ENCODE measurements at places on chromosomes 4 and X.

GRCh38 chr4:123073650-123074049 lies 151.3 kb upstream of the NUDT6 start:
- DNase-seq: no peak

DNA sequence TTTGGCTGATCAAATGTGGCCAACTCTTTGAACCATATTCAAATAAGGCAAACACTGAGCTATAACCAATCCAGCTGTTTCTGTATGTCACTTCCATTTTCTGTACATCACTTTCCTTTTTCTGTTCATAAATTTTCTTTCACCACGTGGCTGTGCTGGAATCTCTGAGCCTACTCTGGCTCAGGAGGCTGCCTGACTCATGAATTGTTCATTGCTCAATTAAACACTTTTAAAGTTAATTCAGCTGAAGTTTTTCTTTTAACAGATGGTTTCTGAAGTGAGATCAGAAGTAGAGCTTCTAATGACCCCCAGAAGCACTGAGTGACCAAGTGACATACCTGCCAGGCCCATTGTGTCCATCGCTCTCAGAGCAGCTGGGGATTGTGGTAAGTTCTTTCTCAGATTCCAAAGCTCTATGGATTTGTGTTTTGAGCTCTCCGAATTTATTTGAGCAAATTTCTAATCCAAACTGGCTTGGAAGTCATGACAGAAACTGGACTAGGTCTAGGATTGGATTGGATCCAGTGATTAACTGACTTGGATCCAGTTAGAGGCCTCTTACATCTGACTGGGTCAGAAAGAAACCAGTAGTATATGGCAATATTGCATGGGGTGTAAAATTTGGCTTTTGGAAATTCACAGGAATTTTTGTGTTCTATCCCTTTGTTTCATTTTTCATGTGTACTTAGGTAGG lies 121.2 kb upstream of the BANK1 start:
- DNase-seq: no peak

DNA sequence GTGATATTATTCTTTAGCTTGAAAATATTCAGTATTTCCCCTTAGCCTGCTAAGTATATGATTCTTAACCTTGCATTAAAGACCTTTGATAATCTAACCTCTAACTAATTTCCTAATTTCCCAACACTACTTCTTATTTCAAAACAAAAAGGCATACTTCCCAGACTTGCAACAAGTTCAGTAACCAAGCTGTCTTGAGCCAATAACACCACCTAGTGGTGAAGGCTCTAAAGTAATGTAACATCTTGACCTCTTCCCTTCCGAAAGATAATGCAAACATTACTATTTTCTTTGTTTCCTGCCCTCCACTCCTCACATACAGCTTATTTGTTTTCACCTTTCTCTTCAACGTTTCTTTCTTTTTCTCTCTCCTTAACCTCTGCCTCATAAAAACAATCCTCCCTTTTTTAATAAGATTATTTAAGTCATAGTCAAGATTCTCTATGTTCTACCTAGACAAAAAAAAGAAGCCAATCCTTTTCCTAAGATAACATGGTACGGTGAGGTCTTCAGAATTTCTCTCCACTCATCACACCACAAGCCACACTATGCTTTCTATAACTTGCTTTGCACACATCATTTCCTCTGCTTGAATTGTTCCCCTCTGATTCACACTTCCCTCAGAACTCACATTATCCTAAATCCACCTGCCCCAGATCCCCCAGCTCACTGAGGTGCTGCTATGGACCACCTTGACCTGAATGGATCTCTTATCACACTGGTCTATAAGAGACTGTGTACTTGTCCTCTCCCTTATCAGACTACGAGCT lies 3.5 kb downstream of the FAT1 start:
- DNase-seq: no peak

- no peak for DNase-seq
These were observed 76.1 kb downstream of the CHST7 start for GRCh38 chrX:46649421-46650260.

GRCh38 chrX:9529223-9529622 lies 64.4 kb downstream of the TBL1X start:
- no peak for DNase-seq

GRCh38 chr4:153143527-153144348 lies 60.5 kb upstream of the TRIM2 start:
- DNase-seq: no peak

DNA sequence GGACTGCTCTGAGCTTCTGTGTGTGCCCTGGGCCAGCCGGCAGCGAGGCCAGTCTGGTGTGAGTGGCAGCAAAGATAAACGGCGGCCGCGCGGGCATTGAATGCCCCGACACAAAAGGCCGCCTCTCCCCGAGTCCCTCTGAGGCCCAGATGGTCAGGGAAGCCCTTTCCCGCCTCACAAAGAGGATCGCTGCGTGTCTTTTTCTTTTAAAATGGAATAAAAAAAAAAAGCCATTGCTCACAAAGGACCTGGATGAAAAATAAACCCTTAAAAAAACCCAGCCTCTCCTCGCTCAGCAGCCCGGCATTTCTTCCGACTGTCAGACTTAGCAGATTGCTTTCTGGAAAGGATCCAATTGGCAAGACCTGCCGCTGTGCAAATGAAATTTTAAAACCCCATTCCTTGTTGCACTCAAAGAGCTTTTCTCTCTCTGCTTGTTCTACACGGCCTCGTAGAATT lies 578.7 kb downstream of the BCOR start:
- no peak for DNase-seq

DNA sequence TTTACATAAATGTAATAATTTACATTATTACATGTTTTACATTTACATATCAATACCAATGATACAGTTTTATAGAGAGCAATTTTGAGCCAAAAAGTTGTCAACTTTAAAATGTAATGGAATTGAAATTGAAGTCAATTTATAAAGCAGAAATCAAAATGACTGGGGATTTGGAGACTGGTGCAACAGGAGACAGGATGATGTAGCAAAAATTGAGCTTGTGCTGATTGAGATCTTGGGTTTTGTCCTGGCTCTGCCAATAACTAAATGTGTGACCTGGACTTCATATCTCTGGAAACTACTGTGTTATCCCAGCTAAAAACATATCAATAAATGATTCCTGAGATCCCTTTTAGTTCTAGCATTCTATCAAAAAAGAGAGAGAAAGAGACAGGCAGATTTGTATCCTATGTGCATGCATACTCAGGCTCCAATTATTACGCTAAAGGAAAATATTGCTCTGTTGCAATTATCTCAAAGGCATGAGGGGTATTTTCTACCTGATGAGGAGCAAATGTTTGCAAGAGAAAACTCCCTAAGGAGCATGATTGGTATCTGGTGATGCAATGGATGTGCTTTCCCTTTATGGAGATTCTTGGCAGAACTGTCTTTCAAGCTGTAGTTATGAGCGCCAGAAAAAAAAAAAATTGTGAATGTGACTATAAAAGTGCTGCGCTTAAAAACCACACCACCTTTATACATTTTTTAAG lies 14.7 kb downstream of the EXOC1L start:
- DNase-seq: no peak

- no peak for DNase-seq
These were observed 97.4 kb downstream of the NLGN4X start for GRCh38 chrX:6131287-6131686.

- no peak for DNase-seq
These were observed 44.4 kb downstream of the KIAA0232 start for GRCh38 chr4:6826781-6827508.

GRCh38 chrX:54044877-54045338 lies 635 bp upstream of the PHF8 start:
- no peak for DNase-seq

- DNase-seq: no peak
These were observed 230.2 kb upstream of the STK26 start for GRCh38 chrX:131792789-131793462.

- no peak for DNase-seq
These were observed 5.5 kb downstream of the ARL9 start for GRCh38 chr4:56511098-56511497.

DNA sequence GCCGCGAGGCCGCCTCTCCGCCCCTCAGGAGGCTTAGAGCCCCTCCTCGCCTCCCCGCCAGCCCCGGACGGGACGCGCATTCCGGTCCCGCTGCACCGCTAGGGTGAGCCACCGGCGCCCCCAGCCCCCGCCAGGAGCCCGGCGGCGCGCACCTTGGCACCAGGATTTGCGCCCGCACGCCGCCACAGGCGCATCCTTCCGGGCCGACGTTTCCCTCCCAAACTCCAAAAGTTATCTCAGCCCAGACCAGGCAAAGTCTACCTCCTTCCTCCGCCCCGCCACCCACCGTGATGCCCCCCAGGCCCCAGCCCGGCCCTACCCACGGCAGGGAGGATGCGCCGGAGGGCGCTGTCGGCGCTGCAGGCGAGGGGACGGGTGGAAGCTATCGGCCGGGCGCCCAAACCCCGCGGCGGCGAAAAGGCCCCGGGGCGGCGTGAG lies 538 bp downstream of the SCML2 start:
- peak; percentile 33 for DNase-seq

GRCh38 chr4:121977251-121978171 lies 25.7 kb upstream of the TRPC3 start:
- peak; percentile 25 for DNase-seq

- no peak for DNase-seq
These were observed 58.1 kb upstream of the SMIM10 start for GRCh38 chrX:134932528-134933217.

- DNase-seq: no peak
These were observed 36.9 kb upstream of the XIAP start for GRCh38 chrX:123822965-123823364.

DNA sequence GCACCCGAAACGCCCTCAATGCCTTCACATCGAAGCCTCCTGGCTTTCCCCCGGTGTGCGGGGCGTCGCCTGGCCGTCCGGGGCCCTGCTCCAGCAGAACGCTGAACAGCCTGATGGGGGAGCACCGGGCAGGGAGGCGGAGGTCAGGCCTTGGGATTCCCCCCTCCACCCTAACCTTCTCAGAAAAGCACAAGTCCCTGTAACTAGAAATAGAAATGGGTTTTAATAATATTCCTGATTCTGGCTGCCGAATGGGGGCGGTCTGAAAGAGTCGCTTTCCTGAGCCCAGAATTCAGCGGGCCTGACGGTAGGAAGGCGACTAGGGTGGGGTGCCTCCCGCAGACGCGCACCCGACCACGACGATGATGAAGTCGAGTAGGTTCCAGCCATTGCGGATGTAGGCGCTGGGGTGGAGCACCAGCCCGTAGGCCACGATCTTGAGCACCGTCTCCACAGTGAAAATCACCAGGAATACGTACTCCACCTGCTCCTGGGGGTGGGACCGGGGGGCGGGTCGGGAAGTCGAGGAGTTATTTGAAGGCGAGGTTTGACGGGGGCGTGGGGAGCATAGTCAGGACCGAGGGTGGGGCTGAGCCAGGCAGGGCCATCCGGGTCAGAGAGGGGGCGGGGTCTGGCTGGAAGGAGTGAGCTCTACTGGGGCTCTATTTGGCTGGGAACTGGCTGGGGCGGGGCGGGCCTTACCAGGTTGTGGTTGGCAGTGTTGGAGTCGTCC lies 2.5 kb downstream of the CACNA1F start:
- DNase-seq: peak; percentile 84

DNA sequence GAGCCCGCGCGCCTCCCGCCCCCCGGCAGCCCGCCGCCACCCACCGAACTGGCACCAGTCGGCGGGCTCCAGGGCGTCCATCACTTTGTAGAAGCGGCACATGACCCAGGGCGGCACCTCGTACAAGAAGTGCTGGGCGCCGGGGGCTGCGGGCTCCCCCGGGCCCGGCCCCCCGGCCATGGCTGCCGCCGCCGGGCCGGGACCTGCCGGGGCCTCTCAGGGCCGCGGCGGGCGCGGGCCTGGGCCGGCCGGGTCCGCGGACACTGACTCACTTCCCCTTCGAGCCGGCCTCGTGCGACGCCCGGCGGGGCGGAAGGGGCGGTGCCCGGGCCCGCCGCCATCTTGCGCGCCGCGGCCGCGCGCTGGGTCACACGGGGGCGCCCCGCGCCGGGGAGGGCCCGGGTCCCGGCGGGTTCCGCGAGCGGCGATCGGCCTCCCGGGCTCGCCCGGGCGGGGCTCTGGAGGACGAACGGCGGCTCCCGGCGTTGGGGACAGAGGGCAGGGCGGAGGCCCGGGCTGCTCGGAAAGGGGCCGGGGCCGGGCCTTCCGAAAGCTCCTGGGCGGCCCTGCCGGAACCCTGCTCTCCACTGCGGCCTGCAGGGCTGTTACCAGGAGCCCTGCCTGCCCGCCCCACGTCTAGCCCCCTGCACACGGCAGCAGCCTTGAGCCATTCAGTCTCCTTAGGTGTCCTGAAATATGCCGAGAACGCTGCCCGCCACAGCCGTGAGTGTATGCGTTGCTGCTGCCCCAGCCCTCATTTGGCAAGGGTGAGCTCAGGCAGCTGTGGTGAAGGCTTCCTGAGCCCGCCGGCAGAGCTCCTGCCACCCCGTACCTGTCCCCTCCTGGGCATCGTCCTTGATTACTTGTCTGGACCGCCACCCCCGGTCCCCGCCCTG lies at the start of gene IRAK1:
Gene IRAK1, minus strand, starts transcription at position 270 of the 896 bp plus-strand sequence. Its CDS starts 90 bp downstream, at position 180.
- peak; percentile 85 for DNase-seq

DNA sequence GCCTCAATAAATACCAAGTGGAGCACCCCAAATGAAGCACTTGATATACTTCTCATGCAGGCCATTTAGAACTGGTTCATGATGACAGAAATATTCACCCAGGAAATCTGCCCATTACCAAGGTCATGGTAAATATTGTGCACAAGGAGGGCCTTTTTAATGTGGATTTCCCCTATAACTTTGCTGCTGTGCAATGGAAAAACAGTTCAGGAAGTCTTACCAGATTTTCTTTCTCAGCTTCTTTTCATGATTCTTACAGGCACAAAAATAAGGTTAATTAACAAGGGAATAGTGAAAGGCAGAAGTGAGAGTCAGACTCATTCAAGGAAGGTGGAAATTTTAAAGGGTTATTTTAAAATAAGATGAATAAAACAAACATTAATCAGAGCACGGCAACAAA lies 904.3 kb upstream of the GRIA3 start:
- no peak for DNase-seq

GRCh38 chrX:53882331-53882730 lies 161.9 kb downstream of the PHF8 start:
- no peak for DNase-seq

DNA sequence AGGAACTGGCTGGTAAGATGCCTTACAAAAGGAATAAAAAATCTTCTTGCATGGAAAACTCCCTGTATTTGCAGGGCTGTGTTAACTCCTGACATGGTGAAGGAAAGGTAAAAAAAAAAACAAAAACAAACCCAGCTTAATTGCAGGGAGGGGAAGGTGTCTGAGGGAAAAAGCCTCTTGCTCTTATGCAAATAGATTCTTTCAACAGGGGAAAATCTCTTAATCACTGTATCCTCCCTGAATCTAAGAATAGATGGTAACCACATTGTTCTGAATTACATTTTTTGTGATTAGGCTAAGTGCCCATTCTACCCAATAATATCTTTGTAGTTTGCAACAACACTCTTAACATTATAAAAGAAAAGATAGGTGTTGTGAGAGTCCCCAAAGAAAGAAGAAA lies 172.6 kb downstream of the RBM46 start:
- DNase-seq: no peak

DNA sequence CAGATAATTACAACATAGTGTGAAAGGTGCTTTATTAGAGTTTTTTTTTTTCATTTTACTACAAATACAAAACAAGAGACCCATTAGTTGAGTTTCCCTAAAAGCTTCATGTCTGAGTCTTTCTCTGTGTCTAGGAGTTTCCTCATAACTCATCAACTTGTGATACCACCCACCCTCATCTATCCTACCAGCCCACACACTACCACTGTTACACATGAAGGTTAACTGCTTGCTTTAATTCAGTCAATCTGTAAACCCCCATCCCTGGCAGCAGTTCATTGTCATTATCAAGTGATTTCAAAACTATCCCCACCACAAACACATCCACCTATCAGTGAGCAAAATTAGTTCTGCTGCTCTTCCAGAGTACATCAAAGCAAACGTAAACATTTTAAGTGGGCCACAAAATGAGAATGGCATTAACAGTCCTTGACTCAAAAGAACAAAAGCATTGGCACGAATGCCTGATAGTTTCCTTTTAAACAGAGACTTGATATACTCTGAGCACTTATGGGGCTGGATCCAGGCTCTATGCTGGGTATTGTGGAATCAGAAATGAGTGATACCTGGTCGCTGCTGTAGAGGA lies 331.6 kb upstream of the FAM241A start:
- DNase-seq: no peak

Measured in GM13976 (cell line).